ENCODE measurements at places on chromosomes 6 and 20. TPM values are rescaled to one million over a fixed set of nuclear protein-coding genes. Genes with fewer than 3 reads are reported as not detected.

Gene LY86
- total RNA-seq = not detected

Gene PTCRA
- not detected for total RNA-seq

Gene TCP11
- total RNA-seq = not detected

Gene WFDC12
- total RNA-seq = not detected

Gene PAK5
- total RNA-seq = not detected

Gene C6orf15
- not detected for total RNA-seq

Gene JAG1
- 43.2 TPM for total RNA-seq

Gene KCNG1
- total RNA-seq = 26.2 TPM

Gene OR12D3
- total RNA-seq = not detected

Gene RPS21
- total RNA-seq = 1,819 TPM

Gene HLA-DQA1
- total RNA-seq = not detected

Gene NHLRC1
- 1.3 TPM for total RNA-seq

Gene LPA
- total RNA-seq = 0.05 TPM

Gene NANP
- total RNA-seq = 8.4 TPM

Gene ENTPD6
- 175 TPM for total RNA-seq

Gene RTEL1
- total RNA-seq = 6.5 TPM

Gene TBX18
- 15.8 TPM for total RNA-seq

Gene TFAP2D
- total RNA-seq = not detected

Gene GHRH
- not detected for total RNA-seq

Gene TXLNB
- not detected for total RNA-seq

Gene TCF15
- total RNA-seq = not detected

Gene FERMT1
- total RNA-seq = 16.7 TPM

Gene OPN5
- total RNA-seq = not detected

Gene DLL1
- total RNA-seq = 0.21 TPM

Gene FNDC1
- total RNA-seq = not detected

Gene CDH4
- total RNA-seq = 6.2 TPM

Gene LAMA2
- 0.68 TPM for total RNA-seq

Gene RIMS1
- not detected for total RNA-seq

Gene NNAT
- not detected for total RNA-seq

Gene MLIP
- not detected for total RNA-seq

Gene XKR7
- 0.02 TPM for total RNA-seq

Gene SIRPA
- 30.1 TPM for total RNA-seq

Gene MAS1
- total RNA-seq = not detected

Gene LY6G5C
- total RNA-seq = 1.4 TPM

Gene WFDC5
- total RNA-seq = not detected

Gene MSH5
- total RNA-seq = 17.0 TPM

Gene TMEM200A
- total RNA-seq = not detected

Gene HS3ST5
- total RNA-seq = not detected

Gene IL17F
- not detected for total RNA-seq

Gene MYLK2
- total RNA-seq = 0.55 TPM

Gene ADA
- 61.2 TPM for total RNA-seq

Gene FAM209B
- 1.00 TPM for total RNA-seq

Gene ALDH5A1
- 7.4 TPM for total RNA-seq

Gene TMEM74B
- 3.4 TPM for total RNA-seq

Gene SLC22A3
- total RNA-seq = 44.9 TPM
